ENCODE measurements at places on chromosomes 6 and 20.

DNA sequence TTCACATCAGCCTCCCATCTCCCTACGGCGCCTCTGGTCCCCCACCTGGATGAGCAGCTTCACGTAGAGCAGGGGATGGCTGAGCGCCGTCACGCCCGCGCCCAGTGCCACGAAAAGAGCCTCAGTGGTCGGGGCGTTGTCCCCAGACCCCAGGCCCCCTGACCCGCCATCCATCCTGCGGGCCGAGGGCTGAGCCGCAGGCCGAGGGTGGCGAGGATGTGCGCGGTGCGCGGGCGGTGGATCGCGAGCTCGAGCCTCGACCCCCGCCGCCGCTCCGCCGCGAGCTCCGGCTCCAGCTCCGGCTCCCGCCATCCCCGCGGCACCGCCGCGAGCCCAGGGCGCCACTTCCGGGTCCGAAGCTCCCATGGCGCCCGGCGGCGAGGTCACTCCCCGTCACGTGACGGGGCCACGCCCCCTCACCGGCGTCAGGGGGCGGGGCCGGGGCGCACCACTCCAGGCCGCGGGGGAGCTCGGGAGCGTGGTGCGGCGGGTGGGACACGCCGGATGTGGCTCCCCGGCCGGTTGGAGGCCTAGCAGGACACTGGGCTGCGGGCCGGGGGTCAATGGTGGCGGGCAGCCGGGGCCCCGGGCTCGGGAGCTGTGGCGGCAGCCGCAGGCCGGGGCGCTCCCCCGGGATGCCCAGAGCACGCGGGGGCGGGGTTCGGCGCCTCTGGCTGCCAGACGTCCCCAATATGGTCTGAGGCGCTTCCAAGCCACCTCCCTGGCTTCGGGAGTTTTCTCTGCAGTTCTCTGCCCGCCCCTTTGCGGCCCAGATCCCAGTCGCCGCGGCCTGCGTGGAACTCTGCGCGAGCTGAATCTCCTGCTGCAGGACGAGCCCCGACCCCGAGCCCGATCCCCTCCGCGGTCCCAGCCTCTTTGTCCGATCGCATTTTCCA, at the start of gene MTCH1:
Gene MTCH1, minus strand, starts transcription at position 389 of the 896 bp plus-strand sequence. Its CDS starts 23 bp downstream, at position 366.
- DNase-seq: peak; percentile 74

- DNase-seq: no peak
These were observed 70.2 kb upstream of the EEF1E1 start for GRCh38 chr6:8172530-8172929.

DNA sequence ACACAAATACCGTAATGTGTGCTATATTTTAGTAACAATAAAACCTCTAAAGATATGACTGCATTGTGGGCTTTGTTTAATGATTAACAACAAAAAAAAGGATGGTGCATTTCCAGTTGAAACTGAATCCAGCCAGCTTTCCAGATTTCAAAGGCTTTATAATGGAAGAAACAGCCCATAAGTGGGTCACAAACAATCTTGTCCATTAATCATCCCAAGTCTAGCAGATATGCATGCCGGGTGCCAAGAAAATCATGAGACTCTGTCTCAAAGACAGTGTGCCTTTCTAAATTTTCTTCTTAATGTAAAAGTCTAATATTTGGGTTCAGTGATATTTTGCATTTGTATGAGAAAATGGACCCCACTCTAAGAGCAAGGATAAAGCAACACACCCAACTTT, 20.6 kb upstream of the LAMP5 start:
- DNase-seq: no peak

GRCh38 chr6:130473886-130474285, 108.1 kb downstream of the TMEM200A start:
- DNase-seq: no peak

GRCh38 chr6:142567461-142567860, 265.7 kb downstream of the ADGRG6 start:
- no peak for DNase-seq

DNA sequence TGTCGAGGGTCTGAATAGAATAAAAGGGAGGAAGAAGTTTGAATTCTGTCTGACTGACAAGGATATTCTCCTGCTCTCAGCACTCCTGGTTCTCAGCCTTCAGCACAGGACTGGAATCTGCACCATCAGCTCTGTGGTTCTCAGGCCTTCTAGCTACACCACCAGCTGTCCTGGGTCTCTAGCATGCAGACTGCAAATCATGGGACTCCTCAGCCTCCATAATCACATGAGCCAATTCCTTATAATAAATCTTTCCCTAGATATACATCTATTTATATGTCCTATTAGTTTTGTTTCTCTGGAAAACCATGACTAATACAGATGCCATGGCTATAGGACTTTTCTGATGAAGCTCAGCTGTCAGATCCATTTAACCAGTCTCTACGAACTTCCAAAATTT, 132.8 kb upstream of the ECI2 start:
- DNase-seq: no peak

DNA sequence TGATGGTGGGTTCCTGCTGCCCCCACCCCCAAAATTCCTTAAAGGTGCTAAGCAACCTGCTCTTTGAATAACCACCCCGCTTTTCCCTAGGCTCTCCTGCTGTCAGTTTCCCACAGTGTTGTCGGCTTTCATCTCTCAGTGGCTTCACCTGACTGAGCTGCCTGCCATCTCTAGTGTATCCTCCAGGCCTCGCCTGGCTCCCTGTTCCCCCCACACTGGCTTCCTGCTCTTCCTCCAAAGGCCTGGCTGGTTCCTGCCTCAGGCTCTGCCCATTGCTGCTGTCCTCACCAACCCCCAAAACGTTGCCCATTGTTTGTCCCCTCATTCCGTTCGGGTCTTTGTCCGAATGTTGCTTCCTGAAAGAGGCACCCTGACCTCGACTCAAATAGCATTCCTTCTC, 93.8 kb upstream of the POPDC3 start:
- DNase-seq: no peak

- no peak for DNase-seq
These were observed 12.8 kb upstream of the DUSP22 start for GRCh38 chr6:279341-280029.

DNA sequence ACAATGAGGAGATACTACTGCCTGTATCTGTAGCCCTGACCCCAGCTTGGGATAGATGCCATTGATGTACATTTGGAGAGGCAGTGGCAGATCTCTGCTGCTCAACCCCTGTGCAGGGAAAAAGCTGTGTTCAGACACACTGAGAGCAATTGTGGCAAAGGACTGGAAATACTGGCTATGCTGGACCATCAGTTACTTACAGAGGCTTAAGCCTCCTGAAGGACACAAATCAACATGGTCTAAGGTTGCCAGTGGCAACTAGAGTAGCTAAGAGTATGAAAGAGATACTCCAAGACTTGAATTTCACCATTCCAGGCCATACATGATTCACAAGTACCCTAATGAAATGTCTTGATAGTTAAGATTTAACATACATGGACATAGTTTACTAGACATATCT, 32.4 kb upstream of the ENPP4 start:
- no peak for DNase-seq

- DNase-seq: no peak
These were observed 100.8 kb downstream of the OR2B2 start for GRCh38 chr6:27811451-27811772.

DNA sequence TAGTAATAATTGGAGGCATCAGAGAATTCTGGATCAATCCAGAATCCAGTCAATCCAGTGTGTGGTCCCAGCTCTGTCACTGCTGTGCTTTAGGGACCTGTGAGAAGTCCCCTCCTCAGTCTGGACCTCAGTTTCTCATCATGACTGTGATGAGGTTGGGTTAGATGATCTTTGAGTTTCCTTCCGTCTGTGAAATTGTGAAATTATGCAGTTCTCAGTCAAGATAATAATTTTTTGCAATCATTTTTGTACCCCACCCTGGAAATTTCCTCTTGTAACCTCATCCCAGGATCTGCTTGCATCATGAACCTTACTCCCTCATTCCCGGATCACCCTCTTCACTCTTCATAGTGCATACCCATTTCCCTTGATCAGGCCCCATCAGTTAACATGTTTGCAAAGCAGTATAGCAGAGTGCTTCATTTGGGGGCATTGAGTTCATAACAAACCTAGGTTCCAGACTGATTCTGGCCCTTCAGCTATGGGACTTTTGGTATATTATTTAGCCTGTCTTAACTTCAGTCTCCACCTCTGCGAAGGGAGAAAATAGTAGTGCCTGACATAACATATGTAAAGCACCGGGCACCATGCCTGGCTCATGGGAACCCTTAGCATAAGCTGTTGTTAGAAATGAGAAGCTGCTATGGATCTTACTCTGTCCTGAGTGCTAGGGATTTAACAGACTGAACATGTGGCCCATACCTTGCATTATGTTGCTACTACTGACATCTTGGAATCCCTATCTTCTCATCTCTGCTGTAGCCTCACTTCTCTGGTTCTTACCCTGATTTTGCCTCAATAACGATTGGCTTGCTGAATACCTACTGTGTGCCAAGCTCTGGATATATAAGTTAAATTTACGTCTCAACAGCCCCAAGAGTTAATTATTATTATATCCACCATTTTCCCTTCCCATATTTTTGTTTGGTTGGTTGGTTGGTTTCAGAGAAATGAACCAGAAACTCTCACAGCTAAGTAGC, 1.3 kb downstream of the ZNF76 start:
- DNase-seq: no peak

DNA sequence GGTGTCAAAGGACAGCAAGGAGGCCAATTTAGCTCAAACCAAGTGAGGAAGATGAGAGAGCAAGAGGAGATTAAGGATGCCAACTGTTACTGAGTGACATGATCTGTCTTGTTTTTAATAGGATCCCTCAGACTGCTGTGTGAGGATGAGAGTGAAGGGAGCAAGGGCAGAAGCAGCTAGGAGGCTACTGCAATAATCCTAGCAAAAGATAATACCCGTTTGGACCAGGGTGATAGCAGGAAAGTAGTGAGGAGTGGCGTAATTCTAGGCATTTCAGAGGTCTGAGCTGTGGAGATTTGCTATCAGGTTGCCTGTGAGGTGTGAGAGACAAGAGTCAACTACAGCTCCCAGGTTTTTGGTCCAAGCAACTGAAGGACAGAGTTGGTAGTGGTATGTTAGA, 14.7 kb downstream of the UBE2V1 start:
- DNase-seq: no peak

GRCh38 chr20:2817341-2817726, 1.2 kb downstream of the TMEM239 start:
- DNase-seq: no peak

GRCh38 chr6:68978411-68978810, 343.3 kb downstream of the ADGRB3 start:
- DNase-seq: no peak

DNA sequence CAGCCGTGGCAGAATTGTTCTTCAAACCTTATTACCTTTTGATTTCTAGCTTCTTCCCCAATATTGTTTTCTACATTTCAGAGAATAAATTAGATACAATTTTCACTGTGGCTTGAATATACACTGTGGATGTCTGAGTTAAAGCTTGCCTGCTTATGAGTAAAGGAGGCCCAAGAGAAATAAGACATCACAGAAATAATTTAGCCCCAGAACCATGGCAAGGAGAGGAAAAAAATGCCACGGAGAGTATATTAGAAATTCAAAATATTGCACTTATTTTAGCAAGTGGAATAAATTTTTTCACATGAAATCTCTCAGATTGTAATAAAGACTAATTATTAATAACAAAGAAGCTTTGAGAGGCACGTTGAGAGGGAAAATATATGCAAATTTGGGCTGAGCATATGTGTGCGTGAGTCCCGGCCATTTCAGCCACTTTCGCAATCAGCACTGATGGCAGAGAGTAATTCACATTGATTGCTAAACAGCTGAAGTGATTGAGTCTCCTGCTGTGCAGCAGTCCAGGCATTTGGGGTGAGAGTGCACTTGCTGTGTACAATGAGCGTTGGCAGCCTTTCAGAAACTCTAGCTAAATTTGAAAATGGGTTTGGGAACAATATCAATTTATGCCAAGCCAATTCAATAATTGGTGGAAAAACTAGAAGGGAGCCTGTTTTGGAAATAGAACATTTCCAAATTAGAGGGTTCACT, 596.0 kb downstream of the EPM2A start:
- no peak for DNase-seq

- no peak for DNase-seq
These were observed 8.7 kb downstream of the SLC2A4RG start for GRCh38 chr20:63748070-63748933.

GRCh38 chr6:139161169-139161568, 26.3 kb downstream of the HECA start:
- DNase-seq: peak; percentile 71

GRCh38 chr20:51098284-51098810, 75.4 kb upstream of the KCNG1 start:
- no peak for DNase-seq

DNA sequence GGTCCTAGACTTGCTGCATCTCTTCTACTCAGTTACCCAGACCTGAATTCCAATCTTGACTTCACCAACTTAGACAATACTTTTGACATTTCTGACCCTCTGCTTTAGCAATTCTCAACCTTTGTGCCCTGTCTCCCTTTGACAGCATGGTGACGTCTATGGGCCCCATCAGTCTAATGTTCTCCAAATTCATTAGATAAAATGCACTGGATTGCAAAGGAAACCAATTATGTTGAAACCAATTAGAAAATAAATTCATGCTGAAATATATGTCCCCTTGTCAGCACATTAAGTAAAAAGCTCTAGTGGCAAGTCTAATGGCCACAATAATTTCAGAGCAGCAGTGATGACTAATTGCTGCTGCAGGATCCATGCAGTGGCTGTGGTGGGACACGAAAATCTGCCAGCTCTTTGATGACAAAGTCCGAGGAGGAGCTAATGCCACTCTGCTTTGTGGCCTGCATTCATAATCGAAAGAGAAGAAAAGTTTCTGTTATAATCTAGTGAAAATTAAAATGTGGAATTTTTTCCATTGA, 64.0 kb downstream of the BFSP1 start:
- DNase-seq: no peak

DNA sequence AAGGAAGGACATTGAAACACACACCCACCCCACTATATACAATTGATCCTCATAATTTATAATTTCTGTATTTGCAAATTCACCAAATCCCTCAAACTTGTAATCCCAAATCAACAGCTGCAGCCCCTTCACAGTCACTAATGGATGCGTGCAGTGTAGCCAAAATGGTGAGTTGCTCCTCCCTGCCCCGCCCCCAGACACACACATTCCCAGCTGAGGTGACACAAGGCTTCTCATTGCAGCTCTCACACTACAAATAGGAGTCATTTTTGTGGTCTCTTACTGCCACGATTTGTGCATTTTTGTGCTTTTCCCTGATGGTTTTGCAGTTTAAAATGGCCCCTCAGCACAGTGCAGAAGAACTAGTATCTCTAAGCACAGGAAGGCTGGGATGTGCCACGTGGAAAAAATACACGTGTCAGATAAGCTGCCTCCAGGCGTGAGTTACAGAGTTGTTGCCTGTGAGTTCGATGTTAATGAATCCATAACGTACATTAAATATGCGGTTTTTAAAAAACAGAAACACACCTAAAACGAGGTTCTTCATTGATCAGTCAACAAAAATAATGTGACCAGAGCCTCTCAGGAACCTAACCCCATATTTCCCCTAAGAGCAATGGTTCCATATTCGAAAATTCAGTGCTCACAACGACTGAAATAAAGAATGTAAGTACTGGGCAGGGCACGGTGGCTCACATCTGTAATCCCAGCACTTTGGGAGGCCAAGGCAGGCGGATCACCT, 8.2 kb downstream of the ATP9A start:
- no peak for DNase-seq

GRCh38 chr6:108465098-108465495, 95.6 kb upstream of the FOXO3 start:
- DNase-seq: no peak

All from DMS79 treated with DMSO at 0.1 percent for 48 hours (cell line).